Hypothalamus (tissue), 51 donors: ENCODE measurements at places on chromosomes 4 and X.

- no peak for DNase-seq
Observed at GRCh38 chrX:129932821-129933321, 26.9 kb downstream of the UTP14A start.

GRCh38 chrX:100743009-100743607 is 11.2 kb upstream of the SYTL4 start:
- no peak for DNase-seq

- DNase-seq, result no peak
Observed at GRCh38 chrX:40445691-40446090, 135.1 kb upstream of the ATP6AP2 start.

DNA sequence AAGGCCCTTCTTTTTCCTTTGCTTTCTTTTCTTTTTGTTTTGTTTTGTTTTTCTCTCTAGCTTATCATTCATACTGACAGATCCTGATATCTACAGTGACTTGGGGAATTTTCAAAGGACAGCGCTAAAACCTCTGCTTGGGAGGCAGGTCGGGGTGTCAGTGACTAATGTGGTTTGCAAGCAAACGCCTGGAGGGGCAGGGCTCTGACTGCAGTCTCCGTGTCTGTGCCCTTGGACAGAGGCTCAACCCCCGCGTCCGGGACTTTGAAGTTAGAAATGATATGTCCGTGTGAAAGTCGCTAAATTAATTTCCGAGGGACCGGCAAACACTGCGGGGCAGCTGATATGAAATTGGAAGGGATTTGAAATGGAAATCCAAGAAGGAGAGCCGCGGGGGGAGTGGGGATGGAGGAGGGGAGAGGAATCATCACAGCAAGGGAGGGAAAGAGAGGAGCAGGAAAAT is 312.4 kb downstream of the DHRSX start:
- no peak for DNase-seq

DNA sequence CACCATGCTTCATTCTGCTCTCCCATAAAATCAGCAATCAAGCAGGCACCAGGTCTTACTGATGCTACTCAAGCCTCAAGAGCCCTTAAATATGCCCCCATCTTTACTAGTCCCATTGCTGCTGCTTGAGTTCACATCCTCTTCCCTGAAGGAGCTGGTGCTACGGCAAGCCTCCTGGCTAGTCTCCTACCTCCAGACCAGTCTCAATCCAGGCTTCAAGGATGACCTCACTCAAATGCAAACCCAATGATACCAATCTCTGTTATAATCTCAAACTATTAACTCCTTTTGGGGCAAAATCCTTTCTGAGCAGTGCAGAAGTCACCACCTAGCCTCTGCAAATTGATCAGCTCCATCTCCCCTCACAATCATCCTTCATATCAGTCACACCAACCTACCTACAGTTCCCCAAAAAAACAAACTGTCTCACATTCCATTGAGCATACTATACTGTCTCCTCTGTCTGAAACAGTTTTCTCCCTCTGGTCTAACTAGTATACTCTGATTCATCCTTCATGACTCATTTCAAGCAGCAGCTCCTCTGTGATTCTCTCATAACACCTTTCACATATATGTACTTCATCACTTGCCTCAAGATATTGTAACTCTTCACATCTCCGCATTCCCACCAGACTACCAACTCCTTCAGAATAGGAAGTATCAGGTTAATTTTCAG is 30.0 kb downstream of the PAPSS1 start:
- no peak for DNase-seq

DNA sequence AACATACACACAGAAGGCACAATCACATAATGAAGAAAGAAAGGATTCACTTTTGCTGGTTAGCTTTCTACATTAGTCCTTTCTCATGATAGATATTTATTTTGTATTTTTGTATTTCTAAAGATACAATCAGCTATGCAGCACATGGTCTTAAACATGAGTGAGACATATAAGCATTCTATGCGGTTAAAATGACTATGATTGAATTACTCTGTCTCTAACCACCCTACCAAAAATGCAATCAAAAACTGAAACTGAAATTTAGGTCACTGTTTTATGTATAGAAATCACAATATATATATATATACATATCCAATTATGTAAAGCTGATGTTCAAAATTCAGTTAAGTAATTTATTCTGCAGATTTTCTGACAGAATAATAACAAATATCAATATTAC is 21.9 kb downstream of the CXXC4 start:
- no peak for DNase-seq

DNA sequence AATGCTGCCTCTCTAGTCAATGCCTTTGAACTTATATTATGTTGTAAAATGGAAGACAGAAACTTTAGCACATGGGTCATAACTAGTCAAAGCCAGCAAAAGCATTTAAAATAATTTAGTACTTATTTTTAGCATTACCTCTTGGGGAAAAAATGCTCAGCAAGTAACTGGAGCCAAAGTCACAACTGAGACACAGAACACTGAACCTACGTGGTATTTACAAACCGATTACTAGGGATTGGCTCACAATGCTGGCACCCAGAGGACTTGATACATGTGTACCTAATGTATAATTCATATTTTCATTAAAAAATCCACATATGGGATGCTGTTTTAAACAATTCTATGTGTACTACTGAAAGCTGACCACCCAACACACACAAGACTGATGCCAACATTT is 38.4 kb downstream of the PHKA2 start:
- no peak for DNase-seq

DNA sequence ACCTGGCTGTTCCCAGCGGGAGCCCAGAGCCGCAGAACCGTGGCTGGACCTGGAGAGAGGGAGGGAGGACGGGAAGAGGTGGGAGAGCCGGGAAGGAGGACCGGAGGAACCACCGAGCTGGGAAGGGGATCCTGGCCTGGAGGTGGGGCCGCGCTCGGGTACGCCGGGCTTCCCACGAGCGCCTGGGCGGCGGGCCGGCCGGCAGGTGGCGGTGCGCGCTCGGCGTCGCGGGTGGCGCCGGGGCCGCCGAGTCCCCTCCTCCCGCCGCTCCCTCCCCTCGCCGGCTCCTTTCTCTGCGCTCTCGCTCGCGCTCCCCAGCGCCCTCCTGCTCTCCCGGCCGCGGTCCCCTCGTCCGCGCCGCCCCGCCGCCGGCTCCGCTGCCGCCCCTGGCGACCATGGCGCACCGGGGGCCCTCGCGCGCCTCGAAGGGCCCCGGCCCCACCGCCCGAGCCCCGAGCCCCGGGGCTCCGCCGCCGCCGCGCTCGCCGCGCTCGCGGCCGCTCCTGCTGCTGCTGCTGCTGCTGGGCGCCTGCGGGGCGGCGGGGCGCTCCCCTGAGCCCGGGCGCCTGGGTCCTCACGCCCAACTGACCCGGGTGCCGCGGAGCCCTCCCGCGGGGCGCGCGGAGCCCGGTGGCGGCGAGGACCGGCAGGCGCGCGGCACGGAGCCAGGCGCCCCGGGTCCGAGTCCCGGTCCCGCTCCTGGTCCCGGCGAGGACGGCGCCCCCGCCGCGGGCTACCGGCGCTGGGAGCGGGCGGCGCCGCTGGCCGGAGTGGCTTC is at the start of gene SORCS2:
Gene SORCS2 (plus strand): TSS at position 287 of the 778 bp plus-strand sequence.
- DNase-seq, result peak; percentile 60

DNA sequence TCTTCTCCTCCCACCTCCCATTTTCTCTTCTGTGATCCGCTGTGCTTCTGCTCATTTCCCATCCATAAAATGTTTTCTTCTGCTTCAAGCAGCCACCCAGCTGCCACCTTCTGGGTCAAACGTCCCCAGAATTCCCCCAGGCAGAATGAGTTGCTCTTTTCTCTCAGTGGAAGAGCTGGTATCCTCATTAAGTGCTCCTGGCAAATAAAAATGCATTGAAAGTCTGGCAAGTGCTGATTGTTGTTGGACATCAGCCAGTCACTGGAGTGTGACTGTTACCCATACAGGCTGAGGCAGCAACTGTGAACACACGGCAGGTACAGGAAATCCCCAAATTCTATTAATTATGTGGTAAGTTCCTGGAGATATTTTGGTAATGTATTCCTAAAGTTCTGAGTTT is 52.6 kb downstream of the LIMCH1 start:
- no peak for DNase-seq

DNA sequence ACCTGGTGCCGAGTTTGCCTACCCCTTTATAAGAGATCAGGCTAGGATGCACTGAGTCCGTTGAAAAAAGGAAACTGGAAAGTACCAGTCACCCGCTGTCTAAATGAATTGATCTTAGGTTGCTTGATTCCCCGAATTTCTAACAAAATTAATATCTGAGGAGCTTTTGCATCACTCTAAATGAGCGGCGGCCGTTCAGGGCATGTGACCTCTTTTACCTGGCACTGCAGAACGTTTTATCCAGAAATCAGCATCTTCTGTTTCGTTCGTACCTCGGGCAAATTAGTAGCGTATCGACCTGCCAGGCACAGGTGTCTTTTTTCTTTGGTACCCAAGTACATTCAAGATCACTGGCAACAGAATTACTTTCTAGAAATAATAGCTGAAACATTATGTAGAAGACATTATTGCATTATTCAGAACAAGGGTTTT is 876 bp downstream of the KLHL2 start:
- no peak for DNase-seq

DNA sequence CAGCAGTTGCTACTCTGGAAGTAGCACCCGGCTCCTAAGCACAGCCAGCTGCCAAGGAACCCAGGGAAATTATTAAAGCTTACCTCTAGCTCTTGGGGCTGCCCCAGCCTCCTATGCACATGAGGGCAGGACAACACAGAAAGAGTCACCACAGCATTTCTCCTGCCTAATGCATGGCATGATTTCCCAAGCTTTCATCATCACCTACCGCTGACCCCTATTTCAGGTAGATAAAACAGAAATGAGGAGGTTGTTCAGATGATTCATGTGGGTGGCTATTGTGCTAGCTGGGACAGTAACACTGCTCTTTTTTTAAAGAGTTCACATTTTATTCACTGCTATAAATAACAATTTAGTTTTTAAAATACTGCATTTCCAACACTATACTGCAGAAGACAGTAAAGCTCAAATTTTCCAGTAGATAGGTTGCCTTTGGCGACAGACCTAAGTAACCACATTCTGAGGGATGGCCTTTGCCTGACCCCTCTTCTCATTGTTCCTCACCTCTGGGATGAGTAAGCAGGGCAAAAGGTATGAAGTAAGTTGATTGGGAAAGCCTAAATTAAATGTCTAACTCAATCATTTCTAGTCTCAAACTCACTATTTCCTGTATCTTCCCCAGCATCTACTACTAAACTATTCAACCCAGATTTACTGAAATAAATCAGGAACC is 16.7 kb downstream of the CASK start:
- DNase-seq, result no peak

DNA sequence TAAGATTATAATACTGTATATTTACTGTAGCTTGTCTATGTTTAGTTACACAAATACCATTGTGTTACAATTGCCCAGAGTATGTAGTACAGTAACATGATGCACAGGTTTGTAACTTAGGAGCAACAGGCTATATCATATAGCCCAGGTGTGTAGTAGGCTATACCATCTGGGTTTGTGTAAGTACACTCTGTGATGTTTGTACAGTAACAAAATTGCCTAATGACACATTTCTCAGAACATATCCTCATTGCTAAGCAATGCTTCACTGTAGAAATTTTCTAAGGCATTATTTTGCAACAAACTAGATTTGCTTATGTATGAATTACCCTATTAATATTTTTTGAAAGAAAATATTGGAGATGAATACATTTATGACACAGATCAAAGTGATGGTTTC is 1390.9 kb downstream of the C4orf33 start:
- DNase-seq, result no peak

- DNase-seq, result no peak
Observed at GRCh38 chr4:184408684-184409081, 65.7 kb downstream of the IRF2 start.
